Putamen (tissue), 1 donor: ENCODE measurements at places on chromosomes 1 and 21.

GRCh38 chr1:22364764-22365163 lies 86.9 kb upstream of the ZBTB40 start:
- DNase-seq = no peak

DNA sequence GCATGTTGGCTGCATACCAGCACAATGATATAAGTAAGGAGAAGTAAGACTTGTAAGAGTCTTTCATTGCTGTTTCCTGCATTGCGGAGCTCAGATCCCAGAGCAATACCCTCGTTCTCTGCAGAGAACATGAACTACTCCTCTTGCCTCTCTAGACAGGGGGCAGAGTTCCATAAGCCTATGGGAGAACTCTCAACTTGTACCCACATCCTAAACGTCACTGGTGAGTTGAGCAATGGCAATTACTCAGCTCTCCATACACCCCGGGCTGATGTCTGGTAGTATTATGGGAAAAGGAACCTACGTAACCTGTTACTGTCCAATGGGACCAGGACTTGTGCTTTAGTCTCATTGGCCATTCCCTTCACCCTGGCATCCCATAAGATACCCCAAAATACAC lies 27.3 kb upstream of the ZNF496 start:
- no peak for DNase-seq

GRCh38 chr1:163366555-163366954 lies 44.8 kb downstream of the NUF2 start:
- no peak for DNase-seq

DNA sequence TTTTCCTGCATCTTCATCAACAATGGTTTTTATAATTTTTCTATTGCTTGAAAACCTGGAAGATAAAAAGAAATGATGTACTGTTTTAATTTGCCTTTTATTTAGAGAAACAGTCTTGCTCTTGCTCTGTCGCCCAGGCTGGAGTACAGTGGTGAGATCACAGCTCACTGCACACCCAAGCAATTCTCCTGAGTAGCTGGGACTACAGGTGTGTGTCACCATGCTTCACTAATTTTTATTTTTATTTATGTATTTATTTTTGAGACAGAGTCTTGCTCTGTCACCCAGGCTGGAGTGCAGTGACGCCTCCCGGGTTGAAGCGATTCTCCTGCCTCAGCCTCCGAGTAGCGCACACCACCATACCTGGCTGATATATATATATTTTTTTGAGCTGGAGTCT lies 43.0 kb upstream of the RPL11 start:
- no peak for DNase-seq

GRCh38 chr1:36533897-36534296 lies 51.2 kb upstream of the CSF3R start:
- DNase-seq = no peak

- DNase-seq = no peak
Measured at GRCh38 chr1:165900576-165901380, 73.4 kb downstream of the UCK2 start.

GRCh38 chr1:58895082-58895481 lies 111.2 kb upstream of the JUN start:
- DNase-seq = no peak

GRCh38 chr1:231411036-231411531 lies 11.0 kb downstream of the EGLN1 start:
- no peak for DNase-seq

- no peak for DNase-seq
Measured at GRCh38 chr1:66681686-66682085, 70.6 kb upstream of the DYNLT5 start.

DNA sequence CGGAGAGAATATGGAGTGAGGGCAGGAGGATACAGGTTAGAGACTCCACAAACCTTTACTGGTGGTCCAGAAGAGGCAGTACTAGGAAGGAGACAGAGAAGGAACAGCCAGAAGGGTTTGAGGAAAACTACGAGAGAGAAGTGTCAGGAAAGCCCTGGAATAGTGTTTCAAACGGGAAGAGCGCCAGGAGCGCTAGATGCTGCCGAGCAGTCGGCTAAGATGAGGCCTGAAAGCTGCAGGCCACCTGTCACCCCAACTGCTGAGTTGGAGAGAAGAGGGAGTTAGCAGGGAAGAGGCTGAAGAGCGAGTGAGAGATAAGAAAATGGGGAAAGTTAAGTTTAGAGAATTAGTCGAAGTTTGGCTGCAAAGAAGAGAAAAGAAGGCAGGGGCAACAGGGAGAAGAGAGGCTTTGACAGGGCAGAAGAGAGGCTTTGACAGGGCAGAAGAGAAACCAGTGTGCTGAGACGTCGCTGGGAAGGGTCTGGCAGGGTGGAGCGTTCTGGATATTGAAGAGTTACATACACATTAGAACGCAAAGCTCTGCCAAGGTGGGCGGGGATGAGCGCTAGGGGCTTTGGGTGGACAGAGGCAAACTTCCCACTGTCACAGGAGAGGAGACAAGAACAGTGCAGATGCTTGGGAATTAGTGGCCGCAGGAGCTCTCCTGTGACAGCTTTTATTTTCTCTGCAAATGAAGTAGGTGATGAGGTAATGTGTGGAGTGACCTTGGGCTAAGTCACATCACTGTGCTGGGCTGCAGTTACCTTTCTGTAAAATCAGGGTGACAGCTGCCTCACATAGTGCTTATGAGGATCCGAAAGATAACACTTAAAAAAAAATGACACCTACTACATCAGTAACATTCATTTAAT lies 31.2 kb downstream of the PCSK9 start:
- DNase-seq = no peak
